ENCODE measurements at places on chromosomes 6 and 20. TPM values are rescaled to one million over a fixed set of nuclear protein-coding genes. Genes with fewer than 3 reads are reported as not detected.
A peak's percentile ranks its signal among the peaks of the same experiment; 100 is the strongest.

Gene EDN1
- not detected for total RNA-seq

Gene FAM209B
- total RNA-seq, result 0.43 TPM

Gene KCNS1
- 0.66 TPM for total RNA-seq

Gene F13A1
- total RNA-seq, result not detected

Gene ZC2HC1B
- total RNA-seq, result not detected

GRCh38 chr6:145845557-145845956 is 31.0 kb upstream of the FBXO30 start:
- no peak for DNase-seq
- H3K4me1 ChIP-seq, result no peaks in the 10 kb centered on the region
- no peaks in the 10 kb centered on the region for H3K27me3 ChIP-seq
- no peaks in the 10 kb centered on the region for H3K36me3 ChIP-seq
- H3K4me3 ChIP-seq, result no peak overlapping the region

DNA sequence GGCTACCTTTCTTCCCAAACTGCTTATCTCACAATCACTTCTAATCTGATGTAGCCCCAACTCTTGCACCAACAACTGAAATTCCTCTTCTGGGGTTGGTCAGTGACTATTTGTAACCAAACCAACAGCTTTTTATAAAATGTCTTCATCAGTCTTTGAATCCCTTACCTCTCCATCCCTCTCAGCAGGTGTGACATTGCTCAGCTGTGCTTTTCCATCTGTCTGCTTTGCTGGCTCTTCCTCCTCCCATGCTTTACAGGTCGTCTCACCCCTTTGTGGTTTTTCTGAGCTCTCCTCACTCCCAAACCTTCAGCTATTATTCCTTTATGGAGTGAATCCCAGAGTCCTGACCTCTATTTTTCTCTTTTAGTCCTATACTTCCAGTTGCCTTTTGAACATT is 5.9 kb downstream of the MAP7 start:
- no peaks in the 10 kb centered on the region for H3K36me3 ChIP-seq
- DNase-seq, result no peak
- peaks cover 3% of the 10 kb centered on the region for H3K4me1 ChIP-seq

DNA sequence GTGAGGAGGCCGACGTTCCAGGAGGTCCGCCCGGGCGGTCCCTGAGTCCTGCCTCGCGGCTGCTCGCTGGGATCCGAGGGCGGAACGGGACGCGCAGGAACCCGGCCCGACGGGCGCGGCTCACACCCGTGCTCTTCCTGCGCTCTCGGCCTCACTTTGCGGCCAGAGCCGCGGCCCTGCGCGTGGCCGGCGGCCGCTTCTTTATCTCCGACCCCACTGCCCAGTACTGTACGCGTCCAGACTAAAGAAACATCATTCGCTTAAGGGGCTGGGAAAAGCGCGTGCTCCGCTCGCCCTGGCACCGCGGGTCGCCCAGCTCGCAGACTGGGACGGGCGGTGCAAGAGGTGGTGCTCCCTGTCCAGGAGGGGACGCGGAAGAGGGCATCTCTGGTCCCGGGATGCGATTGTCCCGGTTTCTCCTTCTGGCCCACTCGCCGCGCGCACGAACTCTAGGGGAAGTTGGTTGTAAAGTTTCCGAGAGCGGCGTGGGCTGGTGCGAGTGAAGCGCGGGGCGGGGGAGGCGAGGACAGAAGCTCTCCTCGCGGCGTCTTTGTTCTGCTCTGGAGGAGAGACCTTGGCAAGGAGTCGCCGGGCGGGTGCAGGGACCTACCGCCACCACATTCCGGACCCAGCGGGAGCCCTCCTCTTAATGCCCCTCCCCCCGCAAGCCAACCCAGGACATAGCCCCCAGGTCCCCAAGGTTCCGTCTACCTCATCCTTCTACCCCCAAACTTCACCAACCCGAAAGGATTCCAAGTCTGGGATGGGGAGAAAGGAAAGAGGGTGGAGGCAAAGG is 71.0 kb downstream of the SOX4 start:
- H3K36me3 ChIP-seq, result no peaks in the 10 kb centered on the region
- DNase-seq, result peak; percentile 59
- H3K4me3 ChIP-seq, result peak overlapping the region; percentile 54
- peaks cover 22% of the 10 kb centered on the region for H3K4me1 ChIP-seq

DNA sequence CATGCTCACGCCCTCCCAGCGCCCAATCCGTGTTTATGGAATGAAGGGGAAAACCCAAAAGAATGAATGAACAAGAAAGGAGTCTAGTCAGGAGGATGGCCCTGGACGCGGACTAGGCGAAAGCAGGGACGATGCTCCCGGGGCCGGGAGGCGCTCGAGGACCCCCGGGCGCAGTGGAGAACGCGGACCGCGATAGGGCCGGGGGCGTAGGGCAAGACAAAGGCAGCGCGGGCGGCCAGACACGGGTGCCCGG is 758 bp downstream of the GCLC start:
- H3K27me3 ChIP-seq, result peaks cover 6% of the 10 kb centered on the region
- DNase-seq, result no peak
- peaks cover 3% of the 10 kb centered on the region for H3K36me3 ChIP-seq
- H3K4me1 ChIP-seq, result peaks cover 61% of the 10 kb centered on the region

DNA sequence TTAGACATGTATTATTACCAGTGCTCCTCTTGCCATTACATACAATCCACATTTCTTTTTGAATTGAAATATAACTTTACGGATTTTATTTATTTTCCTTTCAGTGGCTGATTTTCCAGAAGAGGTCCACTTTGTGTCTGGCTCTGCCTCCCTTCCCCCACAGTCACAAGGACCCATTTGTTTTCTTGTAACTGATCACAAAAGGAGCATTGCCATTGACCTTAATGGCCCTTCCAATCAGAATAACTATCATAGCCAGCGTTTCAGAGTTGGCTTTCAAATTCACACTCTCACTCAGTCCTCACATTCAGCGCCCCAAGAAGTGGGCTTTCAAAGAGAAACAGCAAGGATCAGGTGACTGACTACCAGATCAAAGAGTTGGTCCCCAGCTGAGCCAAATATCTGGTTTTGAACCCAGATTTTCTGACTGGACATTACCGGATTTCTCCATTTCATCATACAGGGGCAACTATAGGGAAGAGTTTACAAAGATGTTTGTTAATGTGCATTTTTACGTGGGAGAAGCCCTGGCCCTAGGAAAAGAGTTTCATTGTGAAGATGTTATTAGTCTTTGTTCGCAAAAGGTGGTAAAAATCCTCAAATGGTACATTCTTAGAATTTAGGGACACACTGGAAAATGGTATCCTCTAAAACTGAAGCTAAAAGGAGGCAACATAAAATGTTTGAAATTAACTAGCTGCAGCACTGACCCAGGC is 2.0 kb upstream of the SLC22A23 start:
- H3K27me3 ChIP-seq, result peaks cover 26% of the 10 kb centered on the region
- DNase-seq, result no peak
- peaks cover 5% of the 10 kb centered on the region for H3K4me1 ChIP-seq
- no peaks in the 10 kb centered on the region for H3K36me3 ChIP-seq
- H3K4me3 ChIP-seq, result no peak overlapping the region
- no peak overlapping the region for H3K27ac ChIP-seq

DNA sequence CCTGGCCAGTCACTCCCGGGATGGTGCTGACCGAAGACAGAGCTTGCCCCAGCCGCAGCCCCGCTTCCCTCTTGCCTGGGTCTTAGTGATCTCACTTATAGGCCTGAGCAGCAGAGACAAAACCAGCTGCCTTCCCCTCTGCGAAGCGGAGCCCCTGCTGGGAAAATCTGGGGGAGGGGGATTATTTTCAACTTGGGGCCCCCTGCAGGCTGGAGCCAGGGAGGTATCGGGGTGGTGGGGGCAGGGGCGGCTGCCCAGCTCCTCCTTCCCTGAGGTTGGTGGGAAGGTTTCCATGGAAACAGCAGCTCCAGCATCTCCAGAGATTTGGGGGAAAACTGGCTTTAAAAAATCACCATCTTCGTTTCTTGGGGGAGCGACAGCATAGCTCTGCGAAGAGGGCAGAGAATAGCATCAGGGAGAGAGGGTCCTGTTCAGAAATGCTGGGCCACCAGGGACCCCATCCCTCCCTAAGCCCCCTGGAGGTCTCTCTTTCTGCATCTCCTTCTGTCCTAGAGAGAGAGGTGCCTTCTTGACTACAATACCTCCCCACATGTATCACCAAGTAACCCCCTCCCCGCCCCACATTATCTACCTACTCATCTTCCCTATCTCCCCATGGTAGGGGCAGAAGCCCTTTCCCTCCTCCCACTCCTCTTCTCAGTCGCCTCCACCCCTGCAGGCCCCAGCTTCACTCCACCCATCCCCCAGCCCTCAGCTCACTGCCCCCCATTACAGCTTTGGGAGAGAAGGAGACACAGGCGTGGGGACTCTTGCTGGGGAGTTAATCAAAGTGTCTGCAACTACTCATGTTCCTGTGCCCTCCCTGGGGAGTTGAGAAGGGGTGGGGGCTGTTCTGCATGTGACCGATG is 88.4 kb upstream of the CCDC167 start:
- no peaks in the 10 kb centered on the region for H3K4me1 ChIP-seq
- no peak overlapping the region for H3K27ac ChIP-seq
- H3K27me3 ChIP-seq, result no peaks in the 10 kb centered on the region
- H3K36me3 ChIP-seq, result no peaks in the 10 kb centered on the region

GRCh38 chr6:128388380-128388779 is 132.0 kb downstream of the PTPRK start:
- no peak for DNase-seq
- H3K4me1 ChIP-seq, result no peaks in the 10 kb centered on the region
- no peaks in the 10 kb centered on the region for H3K27me3 ChIP-seq
- no peak overlapping the region for H3K4me3 ChIP-seq

DNA sequence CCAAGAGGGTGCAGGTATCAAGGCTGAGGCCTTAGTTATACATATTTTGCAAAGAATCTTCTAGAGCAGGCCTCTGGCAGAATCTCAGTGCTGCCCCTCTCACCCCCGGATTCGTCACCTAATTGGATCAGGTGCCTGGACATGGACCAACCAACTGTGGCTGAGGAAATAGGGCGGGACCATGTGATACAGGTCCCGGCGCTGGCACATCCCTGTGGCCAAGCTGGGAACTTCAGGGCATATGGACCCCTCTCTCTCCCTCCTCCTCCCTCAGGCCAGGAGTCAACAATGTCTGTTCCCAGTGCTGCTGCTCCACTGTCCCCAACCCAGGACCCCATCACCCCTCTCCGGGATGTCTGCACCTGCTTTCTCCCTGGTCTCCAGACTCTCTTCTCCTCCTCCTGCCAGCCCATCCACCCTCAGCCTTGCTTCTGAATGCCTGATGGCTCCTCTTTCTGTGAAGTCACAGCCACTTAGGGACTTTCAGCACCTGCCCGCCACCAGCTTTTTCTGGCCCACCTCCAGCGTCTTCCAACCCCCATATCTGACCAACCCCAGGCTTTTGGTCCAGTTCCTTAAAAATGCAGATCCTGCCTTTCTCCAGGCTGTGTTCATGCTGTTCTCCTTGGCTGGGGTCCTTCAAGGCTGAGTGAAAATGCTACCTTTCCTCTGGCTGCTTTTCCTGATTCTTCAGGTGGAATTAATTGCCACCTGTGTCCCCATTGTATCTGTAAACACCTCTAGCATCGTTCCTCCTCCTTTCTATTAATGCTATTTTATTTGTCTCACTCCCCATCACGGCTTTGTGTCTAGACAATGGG is 19.0 kb upstream of the MLN start:
- no peak overlapping the region for H3K4me3 ChIP-seq
- no peaks in the 10 kb centered on the region for H3K36me3 ChIP-seq
- no peak overlapping the region for H3K27ac ChIP-seq

GRCh38 chr6:22828179-22829062 is 259.1 kb downstream of the HDGFL1 start:
- H3K36me3 ChIP-seq, result no peaks in the 10 kb centered on the region
- H3K27ac ChIP-seq, result no peak overlapping the region
- H3K4me1 ChIP-seq, result no peaks in the 10 kb centered on the region
- H3K4me3 ChIP-seq, result no peak overlapping the region
- DNase-seq, result peak; percentile 7
- H3K27me3 ChIP-seq, result no peaks in the 10 kb centered on the region

DNA sequence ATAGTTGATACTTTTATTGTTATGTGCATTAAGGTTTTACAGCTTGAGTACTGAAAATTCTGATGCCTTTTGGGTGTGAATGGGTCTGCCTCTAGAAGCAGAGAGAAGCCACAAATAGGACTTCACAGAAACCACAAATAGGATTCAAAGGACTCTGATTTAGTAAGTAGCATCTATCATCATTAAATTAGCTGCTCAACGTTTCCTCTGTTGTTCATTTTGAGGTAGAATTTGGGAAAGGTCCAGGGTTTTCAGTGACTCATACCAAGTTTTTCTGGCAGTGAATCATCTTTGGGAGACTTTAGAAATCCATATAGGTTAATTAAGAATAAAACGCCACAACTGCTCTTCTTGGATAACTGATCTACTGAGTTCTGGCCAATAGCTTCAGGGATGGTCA is 105.1 kb downstream of the PHF3 start:
- peaks cover 4% of the 10 kb centered on the region for H3K36me3 ChIP-seq
- no peak overlapping the region for H3K4me3 ChIP-seq
- no peaks in the 10 kb centered on the region for H3K27me3 ChIP-seq
- no peak for DNase-seq
- no peak overlapping the region for H3K27ac ChIP-seq

- H3K4me3 ChIP-seq, result no peak overlapping the region
- H3K36me3 ChIP-seq, result no peaks in the 10 kb centered on the region
- no peak overlapping the region for H3K27ac ChIP-seq
- H3K4me1 ChIP-seq, result peaks cover 3% of the 10 kb centered on the region
Observed at GRCh38 chr6:154462425-154462824, 48.1 kb downstream of the CNKSR3 start.

- peak; percentile 86 for DNase-seq
- peaks cover 53% of the 10 kb centered on the region for H3K4me1 ChIP-seq
- H3K4me3 ChIP-seq, result peak overlapping the region; percentile 74
- no peaks in the 10 kb centered on the region for H3K36me3 ChIP-seq
- H3K27ac ChIP-seq, result peak overlapping the region; percentile 77
Observed at GRCh38 chr20:25057234-25058050, 497 bp downstream of the ACSS1 start.

- H3K4me3 ChIP-seq, result no peak overlapping the region
- no peak for DNase-seq
- peaks cover 14% of the 10 kb centered on the region for H3K27me3 ChIP-seq
- H3K27ac ChIP-seq, result no peak overlapping the region
- H3K36me3 ChIP-seq, result no peaks in the 10 kb centered on the region
Observed at GRCh38 chr20:2747676-2748235, 52.7 kb downstream of the CPXM1 start.

DNA sequence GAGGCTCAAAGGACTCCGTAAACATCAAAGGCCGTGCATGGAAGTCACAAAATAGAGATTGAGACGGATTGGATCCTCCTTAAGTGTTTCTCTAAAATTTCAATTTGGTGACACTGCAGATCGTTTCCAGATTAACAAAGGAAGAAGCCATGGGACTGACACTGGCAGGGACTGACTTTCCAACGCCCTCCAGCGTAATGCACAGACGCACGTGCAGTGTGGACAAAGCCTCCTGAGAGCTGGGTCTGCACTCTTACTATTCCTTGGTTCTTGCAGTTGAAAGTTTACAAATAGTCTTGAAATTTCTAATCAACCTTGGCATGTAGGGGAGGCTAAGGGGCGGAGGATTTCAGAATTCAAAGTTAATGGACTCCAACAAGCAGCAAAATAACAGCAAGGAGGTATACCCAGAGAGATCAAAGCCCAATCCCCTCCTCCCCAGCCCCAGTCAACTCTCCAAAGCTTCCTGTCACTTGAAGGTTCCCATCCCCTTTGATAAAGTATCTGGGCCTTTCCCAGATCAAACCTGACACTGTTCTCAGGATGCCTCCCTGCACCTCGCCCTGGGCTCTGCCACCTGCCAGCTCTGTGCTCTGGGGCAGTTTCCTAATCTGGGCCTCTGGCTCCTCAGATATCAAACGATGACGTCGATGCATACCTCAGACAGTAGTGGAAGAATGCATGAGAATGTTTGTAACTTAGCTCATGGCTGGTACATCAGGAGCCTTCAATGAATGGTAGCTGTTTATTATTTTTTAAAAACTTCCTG is 106.5 kb upstream of the TRAF3IP2 start:
- H3K27ac ChIP-seq, result peak overlapping the region; percentile 88
- H3K4me1 ChIP-seq, result peaks cover 79% of the 10 kb centered on the region
- peaks cover 84% of the 10 kb centered on the region for H3K36me3 ChIP-seq
- H3K4me3 ChIP-seq, result no peak overlapping the region

All from activated CD4-positive, alpha-beta T cell treated with anti-CD3 and anti-CD28 coated beads for 36 hours (primary cell).